ENCODE measurements at places on chromosomes 7 and 10.

GRCh38 chr7:88299126-88299525 is 7.6 kb downstream of the STEAP4 start:
- no peak for DNase-seq

DNA sequence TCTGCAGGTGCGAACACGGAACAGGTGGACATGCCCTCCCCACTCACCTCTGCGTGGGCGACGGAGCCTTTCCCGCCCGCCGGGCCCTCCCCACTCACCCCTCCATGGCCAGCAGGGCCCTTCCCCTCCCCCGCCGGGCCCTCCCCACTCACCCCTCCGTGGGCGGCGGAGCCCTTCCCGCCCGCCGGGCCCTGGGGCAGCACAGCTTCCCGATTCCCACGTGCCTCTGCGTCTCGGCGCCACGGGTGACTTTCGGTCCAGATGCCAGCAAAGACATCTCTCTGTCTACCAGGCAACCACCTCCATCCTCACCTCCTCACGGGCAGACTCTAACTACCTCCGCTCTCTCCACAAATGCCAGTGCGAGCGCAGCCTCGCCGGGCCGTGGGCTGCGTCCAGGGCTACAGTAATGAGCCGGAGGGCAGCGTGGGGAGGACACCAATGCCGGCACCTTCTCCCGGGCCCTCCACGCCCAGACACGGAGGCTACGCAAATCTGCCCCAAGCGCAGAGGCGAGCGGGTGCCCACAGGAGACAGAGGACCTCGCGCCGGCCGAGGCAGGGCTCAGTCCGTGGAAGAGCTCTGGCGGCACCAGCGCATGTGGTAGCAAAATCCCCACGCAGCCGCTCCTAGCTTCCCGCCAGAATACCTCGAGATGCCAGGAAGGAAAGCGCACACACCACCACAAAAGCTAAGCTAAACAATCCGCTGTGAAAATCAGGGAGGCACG is 21.8 kb downstream of the GPER1 start:
- no peak for DNase-seq

GRCh38 chr10:24235471-24235870 is 26.5 kb downstream of the KIAA1217 start:
- no peak for DNase-seq

- no peak for DNase-seq
These were observed 143.1 kb downstream of the AHR start for GRCh38 chr7:17441557-17441956.

GRCh38 chr10:89280508-89280907 is 21.3 kb upstream of the IFIT2 start:
- DNase-seq = no peak

DNA sequence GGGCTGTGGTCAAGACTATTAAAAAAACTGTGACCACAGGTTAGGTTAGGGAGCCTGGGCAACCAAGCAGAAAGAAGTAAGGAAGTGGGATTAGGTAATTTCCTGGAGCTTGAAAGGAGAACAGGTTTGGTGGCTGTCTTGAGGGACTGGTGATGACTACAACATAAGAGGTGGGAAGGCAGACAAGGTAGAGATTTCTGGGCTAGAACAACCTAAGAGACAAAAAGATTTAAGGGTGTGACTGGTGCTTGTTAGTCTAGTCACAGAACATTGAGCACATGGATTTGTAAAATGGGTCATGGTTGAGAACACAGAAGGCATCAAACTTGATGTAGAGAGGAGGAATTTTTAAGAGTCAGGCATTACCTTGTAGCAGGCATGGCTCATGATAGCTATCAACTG is 123.7 kb upstream of the ASAH2 start:
- DNase-seq = no peak

GRCh38 chr10:78688901-78689583 is 379.7 kb upstream of the ZMIZ1 start:
- DNase-seq = no peak

DNA sequence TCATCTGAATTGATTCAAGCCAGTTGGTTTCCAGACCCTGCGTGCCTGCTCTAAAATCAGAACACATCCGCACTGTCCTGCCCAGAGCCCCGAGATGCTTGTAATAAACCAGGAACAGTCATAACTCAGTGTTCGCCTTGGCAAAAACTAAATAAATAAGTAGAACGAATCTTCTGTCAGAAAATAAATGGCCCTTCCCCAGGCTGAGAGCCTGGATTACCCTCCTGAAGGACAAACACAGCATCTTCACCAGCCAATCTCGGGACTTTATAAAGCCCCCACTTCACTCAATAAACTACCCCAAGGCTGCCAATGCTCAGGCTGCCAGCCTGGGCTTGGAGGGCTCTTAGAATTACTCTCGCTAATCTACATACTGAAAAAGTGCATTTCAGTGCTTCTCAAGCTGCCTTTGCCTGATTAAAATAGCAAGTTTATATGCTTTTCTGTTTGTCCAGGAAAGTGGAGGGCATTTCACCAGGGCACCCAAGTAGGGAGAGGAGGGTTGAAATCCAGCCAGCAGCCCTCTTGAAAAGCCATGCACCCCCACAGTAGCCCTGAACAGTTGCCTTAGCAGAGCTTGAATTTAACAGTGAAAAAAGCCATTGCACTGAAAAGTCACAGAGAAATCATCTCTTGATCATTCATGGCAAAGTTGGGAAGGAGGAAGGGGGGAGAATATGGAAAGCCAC is 136.6 kb downstream of the CALN1 start:
- no peak for DNase-seq

DNA sequence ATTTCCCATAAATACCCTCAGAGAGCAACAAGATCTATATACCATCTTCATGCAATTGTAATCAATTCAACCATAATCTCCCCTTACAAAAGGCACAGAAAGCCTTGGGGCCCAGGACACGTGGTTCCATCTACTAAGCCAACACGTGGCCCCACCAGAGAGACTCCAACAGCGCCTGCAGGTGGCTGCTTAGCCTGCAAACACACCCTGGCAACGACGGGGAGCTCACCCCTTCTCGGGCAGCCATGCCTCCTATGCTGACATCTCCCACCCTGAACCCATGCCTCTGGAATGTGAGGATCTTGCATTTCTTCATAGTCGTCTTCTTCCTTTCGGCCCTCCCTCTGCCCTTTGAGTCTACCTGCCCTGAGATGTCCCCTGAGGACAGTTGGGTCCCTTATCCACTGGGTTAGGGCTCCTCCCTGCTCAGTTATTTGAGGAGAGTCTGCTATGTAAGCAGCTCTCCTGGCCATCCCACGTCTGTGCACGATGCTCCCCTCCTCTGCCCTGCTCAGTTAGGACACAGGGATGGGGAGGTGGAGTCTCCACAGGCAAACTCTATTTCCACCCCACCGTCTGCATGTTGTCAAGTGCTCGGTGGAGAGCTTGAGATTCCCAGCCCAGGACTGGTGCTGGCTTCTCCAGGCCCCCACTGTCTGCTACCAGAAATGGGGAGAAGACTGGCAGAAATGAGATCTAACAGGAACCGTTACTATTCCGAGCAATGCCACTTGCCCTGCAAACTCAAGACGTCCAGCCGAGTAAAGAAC is 36.5 kb downstream of the EBF3 start:
- no peak for DNase-seq

GRCh38 chr10:111410740-111411139 is 333.9 kb downstream of the ADRA2A start:
- DNase-seq = no peak

GRCh38 chr10:60809157-60809556 is 30.9 kb downstream of the CDK1 start:
- no peak for DNase-seq

GRCh38 chr7:112199035-112199655 is 7.1 kb downstream of the DOCK4 start:
- no peak for DNase-seq

DNA sequence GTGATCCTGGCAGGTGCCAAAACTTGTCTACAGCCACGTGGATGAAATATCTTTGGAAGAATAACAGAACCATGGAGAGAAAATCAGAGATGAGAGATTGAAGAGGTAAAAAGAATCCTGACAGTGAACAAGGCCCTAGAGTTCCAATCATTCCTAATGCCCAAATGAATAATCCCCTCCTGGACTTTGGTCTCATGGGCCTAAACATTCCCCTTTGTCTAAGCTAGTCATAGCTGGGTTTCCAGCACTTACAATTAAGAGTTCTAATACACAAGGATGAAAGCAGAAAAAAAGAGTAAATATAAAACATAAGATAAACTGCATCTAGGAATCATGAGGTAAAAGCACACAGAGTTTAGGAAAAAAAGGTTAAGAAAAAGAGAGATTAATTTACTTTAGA is 40.2 kb downstream of the ARHGAP12 start:
- no peak for DNase-seq

DNA sequence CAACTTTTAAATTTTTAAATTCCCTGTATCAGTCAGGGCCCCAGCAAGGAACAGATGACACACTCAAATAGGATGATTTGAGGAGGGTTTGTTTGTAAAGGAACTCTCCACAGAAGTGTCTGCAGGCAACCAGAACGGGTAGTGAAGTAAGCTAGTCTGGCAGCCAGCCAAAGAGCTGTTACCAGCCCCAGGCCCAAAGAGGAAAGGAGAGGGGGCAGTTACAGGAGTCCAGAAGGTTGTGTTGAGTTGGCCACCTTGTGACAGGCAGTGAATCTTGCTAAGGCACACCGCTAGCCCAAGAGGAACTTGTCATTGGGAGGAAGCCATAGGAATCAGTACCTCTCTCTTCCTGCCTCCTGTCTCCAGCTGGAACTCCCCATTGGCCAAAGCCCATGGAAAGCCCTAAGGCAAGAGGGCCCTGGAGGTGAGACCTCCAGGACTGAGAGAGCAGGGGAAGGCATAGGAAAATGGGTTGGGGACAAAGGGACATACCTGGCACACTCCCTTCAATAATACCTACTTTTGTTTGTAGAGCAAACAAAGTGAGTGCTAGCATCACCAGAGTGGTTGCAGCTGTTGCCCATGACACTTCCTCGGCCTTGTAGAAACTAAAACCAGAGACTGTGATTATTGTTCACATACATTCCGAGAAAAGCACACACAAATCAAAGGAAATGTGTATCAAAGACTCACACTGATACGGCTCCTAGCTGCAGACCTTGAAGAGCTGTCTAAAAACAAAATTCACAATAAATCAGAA is 25.4 kb upstream of the GATAD1 start:
- no peak for DNase-seq

GRCh38 chr7:42014625-42015618 is 222.1 kb downstream of the GLI3 start:
- DNase-seq = peak; percentile 30

DNA sequence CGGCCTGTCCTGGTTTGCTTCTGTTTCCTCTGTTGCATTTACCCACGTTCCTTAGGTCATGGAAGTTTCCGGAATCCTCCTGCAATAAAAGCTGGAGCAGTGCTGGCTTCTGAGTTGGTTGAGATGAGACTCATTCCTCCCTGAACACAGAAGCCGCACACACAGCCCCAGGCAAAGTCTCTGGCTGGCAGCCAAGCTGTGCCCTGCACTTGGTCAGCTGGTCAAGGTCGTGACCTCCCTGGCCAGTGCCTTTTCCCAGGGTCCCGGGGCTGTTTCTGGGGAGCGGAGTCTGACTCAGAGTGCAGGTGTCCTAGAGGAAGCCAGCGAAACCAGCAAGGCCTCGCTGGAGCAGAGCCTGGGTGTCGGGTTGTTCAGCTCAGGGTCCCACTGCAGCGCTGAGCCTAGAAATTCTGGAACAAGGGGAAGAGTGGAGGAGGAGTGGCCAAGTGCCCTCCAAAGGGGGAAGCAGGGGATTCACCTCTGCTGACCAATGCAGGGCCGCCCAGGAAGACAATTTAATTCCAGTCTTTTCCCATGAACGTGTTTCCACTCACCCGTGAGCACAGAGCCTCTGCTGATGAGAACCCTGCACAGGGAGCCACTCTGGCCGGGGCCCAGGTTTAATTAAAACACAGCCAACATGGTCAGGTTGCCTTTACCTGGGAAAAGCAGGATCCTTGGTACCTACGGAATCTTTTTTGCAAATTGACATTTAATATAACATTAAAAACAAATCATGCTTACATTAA is 245.5 kb upstream of the PPP2R2D start:
- no peak for DNase-seq

- DNase-seq = no peak
These were observed 135.3 kb downstream of the ICA1 start for GRCh38 chr7:8126601-8127167.

- DNase-seq = no peak
These were observed 31.2 kb upstream of the FFAR4 start for GRCh38 chr10:93535293-93535692.

GRCh38 chr7:64834989-64835388 is 40.8 kb downstream of the ZNF138 start:
- DNase-seq = no peak

GRCh38 chr10:71302874-71303568 is 16.0 kb upstream of the SLC29A3 start:
- no peak for DNase-seq

DNA sequence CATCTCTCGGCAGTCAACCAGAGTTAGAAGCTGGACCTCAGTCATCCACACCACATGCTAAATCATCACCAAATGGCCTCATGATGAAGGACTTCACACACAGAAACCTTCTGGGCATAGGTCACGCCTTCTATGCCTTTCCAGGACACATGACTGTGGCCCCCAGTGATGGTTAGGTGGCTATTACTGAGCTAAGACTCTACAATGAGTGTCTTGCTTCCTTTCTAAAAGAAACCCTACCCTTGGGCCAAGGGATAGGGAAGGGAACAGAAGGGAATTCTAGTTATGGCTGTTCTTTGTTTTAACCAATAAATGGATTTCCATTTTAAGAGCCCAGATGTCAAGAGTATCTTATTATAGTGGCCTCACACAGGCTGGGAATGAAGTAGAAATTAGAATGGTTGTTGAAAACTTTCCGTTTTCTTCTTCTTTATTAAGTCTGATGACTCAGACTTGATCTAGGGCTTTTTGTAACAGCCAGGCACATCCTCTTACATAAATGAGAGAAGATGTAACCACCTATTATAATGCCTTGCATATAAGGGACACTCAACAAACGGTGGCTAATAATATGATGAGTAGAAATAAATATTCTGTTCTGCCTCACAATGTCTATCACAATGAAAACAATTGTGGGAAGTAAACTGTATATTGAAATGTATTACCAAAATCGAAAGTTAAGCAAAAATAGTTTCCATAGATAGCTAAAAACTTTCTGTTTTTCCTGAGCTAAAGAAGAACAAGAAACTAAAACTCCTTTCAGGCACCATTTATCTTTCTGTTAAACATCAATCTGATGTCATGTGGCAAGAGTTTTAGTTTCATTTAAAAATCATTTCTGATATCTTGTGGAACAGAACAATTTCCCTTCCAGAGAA is 62.5 kb upstream of the TOMM7 start:
- DNase-seq = peak; percentile 18

DNA sequence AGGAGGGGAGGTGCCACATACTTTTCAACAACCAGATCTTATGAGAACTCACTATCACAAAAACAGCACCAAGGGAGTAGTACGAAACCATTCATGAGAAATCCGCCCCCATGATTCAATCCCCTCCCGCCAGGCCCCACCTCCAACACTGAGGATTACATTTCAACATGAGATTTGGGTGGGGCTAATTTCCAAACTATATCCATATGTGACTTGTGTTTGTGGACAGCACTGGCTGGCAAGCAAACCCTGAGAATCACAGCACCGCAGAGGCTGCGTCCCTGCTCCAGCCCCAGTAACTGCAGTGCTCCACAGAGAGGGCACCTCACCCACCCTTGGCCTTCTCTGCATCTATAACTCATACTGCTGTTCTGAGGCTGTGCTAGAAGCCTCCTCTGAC is 211.2 kb upstream of the PODXL start:
- no peak for DNase-seq
